Heart left ventricle (tissue), 16 donors: ENCODE measurements at places on chromosomes 12 and 14. TPM values are rescaled to one million over a fixed set of nuclear protein-coding genes. Genes with fewer than 3 reads are reported as not detected.

DNA sequence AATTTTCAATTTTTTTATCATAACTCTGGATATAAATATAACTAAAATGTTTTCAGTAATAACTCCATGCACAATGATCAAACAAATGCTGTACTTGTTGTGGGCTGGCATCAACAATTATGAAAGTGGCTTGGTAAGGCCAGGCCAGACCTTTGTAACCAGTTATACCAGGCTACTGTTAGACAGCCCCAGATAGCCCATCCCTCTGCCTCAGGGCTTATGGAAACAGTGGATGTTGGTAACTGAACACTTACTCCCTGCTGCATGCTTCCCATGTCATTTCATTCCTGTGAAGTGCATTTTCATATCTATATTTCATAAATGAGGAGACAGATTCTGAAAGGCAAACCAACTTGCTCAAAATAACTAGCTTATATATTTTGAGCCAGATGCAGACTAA lies 195.0 kb downstream of the SYT1 start:
- DNase-seq: no peak

Gene TMEM229B
- polyA plus RNA-seq: 0.80 TPM

DNA sequence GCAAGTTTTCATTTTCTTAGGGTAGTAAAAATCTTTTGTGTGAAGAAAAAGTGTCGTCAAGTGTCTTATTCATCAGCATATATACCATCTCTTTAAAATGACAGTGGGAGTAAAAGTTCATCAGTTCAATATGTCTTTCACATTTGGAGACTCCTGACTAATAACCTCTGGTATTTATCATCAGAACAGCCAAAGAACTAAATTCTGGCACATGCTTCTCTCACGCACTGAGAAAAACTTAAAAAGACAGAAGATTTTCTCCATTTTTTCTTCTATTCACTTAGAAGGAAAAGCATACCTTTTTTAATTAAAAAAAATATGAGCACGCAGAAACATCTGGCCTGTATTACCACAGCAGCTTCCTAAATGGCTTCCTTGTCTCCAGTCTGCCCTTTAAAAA lies 265.7 kb downstream of the AKAP6 start:
- no peak for DNase-seq

DNA sequence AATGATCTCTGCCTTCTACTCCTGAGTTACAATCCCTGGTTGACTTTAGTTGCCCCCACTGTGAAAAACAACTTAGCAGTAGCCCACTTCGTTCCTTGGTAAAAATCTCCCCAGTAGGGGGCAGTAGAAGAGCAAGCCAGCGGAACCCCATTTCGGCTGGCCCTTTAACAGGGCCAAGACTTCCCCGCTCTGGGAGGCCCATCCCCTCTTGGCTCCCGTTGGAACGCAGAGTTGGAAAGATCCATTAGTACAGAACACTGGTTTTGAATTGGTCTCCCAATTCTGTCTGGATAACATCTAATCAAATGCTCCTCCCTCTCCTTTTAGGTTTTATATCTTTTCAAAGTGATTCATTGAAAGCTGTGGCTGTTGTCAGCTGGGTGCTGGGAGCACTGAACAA lies 1133.3 kb downstream of the BCL11B start:
- DNase-seq: no peak

GRCh38 chr14:26204366-26204727 lies 393.5 kb downstream of the NOVA1 start:
- no peak for DNase-seq

DNA sequence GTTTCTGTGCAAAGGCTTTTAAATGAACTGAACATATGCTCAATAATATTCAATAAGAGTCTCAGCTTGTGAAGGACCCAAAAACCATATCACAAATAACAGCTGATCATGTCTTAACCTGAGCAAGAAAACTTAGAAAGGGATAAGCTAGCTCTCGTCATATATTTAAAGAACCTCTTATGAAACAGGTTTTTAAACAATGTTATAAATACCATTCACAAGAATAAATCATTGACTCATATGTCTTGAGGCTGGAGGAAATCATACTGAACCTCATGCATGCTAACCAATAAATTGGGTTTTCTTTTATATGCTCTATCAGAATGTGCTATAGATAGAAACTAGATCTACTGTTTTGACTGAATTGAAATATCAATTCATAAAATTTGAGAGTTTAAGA lies 426.9 kb downstream of the NOVA1 start:
- no peak for DNase-seq

Gene SRGAP1
- 4.5 TPM for polyA plus RNA-seq

Gene ASCL1
- polyA plus RNA-seq: not detected

Gene MYF5
- not detected for polyA plus RNA-seq

Gene CARMIL3
- 0.08 TPM for polyA plus RNA-seq

Gene PELI2
- polyA plus RNA-seq: 1.1 TPM

DNA sequence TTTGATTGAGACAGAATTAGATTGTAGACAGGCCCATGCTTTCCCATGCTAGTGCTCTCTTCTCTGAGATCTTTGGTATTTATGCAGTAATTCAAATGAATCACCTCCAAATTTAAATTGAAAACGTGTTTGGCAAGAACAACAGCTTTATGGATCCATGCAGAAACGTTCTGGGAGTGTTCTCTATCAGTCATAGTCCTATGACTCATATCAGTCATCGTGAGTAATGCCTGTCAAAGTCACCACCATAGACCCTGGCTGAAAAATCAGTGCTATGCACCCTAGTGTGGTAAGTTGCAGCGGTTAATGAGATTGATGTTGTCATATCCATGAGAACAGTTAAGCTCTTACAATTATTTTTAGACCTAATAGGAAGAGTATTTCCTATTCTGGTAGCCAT lies 90.1 kb upstream of the FOXG1 start:
- no peak for DNase-seq

GRCh38 chr14:49483268-49483667 lies 102.9 kb downstream of the RPS29 start:
- no peak for DNase-seq

- DNase-seq: no peak
Observed at GRCh38 chr14:68546839-68547238, 246.0 kb downstream of the ZFP36L1 start.

DNA sequence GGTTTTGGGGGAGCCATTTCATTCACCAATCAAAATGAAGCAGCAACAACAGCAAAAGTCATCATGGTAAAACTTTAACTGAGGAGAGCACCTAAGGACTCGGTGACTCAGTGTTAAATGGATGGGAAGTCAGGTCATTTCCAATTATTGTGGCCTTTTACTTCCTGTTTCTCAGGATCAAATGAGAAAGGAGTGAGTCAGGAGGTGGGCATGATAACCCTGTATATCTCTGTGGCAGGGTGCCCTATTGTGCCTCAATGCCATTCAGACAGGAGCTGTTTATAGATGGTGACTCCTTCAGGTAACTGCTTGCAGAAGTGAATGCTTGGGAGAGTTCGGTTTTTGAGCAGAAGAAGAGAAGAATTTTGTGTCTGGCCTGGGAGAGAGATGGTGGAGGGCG lies 135.5 kb upstream of the CPM start:
- DNase-seq: no peak

GRCh38 chr12:69343885-69344612 lies 4.1 kb upstream of the LYZ start:
- DNase-seq: no peak

DNA sequence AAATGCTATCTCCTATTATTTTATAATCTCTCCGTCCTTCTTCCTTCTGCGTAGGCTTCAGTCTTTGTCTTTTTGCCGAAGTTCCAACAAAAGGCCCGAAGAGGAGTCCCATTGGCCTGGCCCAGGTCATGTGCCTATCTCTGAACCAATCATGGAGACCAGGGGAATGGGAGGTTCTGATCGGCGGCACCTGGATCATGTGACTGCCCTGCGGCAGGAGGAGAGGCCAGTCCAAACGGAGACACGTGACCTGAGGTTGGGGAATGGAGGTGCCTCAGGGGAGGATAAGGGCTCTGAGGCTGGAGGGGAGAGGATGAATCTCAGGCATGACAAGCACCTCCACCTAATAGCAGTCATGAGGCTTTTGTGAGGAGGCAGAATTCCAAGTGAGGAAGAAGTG lies 86.0 kb downstream of the AACS start:
- DNase-seq: no peak

GRCh38 chr12:21551841-21552465 lies 25.9 kb downstream of the SPX start:
- peak; percentile 32 for DNase-seq

- no peak for DNase-seq
Observed at GRCh38 chr12:27472604-27473003, 26.1 kb downstream of the SMCO2 start.

Gene TAS2R8
- polyA plus RNA-seq: not detected

Gene DPF3
- 21.2 TPM for polyA plus RNA-seq

Gene PLA2G1B
- not detected for polyA plus RNA-seq

- DNase-seq: no peak
Observed at GRCh38 chr12:68823696-68824095, 15.7 kb downstream of the MDM2 start.

DNA sequence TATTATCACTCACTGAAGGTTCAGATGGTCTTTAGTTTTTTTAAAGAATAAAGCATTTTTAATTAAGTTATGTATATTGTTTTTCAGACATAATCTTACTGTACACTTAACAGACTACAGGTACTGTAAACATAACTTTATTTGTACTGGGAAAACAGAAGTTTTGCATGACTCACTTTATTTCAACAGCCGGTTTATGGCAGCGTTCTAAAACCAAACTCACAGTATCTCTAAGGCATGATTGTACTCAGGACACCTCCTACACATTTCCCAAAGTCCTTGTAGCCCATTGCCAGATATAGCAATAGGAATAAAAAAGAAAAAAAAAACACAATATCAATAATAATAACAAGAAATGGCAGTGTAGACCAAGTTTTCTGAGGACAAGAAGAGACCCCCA lies 1341.4 kb downstream of the FSCB start:
- DNase-seq: no peak

Gene BEST3
- 0.89 TPM for polyA plus RNA-seq

DNA sequence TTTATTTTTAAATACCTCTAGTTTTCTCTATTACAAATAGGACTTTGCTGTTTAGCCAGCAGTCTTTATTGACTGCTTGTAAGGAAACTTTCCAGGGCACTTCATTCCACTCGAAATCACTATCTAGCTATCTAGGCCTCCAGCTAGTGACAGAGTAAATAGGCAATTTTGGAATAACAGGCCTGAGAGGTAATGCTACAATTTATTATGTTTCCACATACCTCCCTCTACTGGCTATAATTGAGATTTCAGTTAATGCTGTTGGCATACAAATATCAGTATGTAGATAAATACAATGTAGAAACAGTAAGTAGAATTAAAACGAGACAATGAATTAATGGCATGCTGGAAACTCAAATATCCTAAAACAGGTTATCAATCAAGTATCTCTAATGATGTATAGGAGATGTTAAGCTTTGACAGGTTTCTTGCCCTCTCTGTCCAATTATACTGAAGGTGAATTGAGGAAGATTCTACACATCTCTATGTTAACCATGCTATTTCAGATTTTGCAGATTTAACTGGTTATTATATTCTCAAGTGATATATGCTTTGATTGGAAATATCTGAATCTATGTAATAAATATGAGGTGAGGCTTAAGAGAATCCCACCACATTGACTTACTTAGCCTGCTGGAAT lies 7.2 kb downstream of the DTD2 start:
- DNase-seq: no peak

- DNase-seq: no peak
Observed at GRCh38 chr14:30227876-30228275, 300.2 kb upstream of the PRKD1 start.

Gene ZNF410
- polyA plus RNA-seq: 11.9 TPM

Gene STXBP6
- 57.3 TPM for polyA plus RNA-seq

- DNase-seq: no peak
Observed at GRCh38 chr12:103966736-103967135, 1.1 kb downstream of the TDG start.

DNA sequence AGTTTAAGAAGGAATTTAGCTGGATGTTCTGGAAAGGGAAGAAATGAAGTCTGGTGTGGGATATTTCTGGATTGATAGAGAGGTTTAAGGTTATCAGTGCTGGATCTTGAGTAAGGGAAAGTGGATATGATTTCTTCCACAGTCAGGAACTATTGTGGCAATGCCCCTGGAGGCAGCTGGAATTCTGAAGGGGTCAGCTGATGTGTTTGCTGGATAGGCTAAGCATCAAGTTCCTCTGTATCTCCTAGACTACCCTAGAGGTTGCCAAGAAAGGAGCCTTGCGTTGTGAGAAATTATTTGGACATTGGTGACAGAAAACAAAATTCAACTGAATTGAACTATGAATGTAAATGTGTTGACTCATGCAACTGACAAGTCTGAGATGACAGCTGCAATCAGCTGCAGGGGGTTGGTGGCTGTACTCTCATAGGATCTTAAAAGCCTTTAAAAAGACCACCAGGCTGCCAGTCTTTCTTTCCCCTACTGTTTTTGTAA lies 244.4 kb downstream of the ATXN7L3B start:
- no peak for DNase-seq

DNA sequence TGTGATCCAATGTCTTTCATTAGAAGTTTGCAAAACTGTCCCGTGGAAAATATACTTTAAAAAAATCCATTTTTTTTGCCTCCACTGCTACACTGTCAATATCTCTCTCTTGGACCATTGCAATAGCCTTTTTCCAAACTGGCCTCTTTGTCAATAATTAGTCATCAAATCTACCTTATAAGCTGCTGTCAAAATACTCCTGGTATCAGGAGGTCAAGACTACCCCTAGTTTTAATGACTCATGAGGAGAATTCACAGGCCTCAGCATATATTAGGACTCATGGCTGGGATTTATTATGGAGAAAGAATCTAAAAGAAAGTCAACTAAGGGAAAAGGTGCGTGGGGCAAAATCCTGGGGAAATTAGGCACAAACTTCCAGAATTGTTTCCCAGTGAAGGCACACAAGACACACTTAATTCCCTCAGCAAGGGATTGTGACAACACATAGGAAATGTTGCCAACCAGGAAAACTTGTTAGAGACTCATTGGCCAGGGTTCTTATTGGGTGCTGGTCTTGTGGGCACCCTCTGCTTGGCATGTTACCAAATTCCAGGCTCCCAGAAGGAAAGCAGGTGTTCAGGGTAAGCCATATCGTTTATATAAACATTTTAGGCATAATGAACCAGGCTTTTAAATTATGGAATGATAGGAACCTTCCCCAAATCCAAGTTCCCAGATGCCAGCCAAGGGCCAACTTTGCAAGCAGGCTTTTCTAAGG lies 56.1 kb downstream of the TMEM117 start:
- no peak for DNase-seq

GRCh38 chr14:26995301-26995700 lies 397.5 kb upstream of the NOVA1 start:
- DNase-seq: no peak

Gene CCDC38
- polyA plus RNA-seq: 0.03 TPM

GRCh38 chr12:94760786-94761185 lies 110.4 kb upstream of the TMCC3 start:
- DNase-seq: no peak

DNA sequence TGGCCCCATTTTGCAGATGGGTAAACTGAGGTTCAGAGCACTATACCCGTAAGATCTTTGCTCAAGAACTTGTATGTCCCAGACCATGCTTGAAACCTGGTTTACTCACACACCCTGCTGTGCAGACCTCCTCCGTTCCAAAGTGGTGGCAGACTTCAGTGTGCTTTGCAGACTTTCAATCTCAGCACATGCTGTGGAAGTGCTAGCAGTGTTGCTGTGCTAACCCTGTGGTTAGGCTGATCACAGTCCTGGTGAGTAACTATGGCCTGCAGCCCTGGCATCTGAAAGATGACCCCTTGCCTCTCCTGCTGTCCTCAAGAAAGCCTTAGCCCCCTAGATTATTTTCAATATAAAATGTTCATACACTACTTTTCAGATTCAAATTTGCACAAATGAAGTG lies 450.6 kb downstream of the DPF3 start:
- DNase-seq: no peak
